Left renal cortex interstitium (tissue), 4 donors: ENCODE measurements at places on chromosomes 2 and 18.

DNA sequence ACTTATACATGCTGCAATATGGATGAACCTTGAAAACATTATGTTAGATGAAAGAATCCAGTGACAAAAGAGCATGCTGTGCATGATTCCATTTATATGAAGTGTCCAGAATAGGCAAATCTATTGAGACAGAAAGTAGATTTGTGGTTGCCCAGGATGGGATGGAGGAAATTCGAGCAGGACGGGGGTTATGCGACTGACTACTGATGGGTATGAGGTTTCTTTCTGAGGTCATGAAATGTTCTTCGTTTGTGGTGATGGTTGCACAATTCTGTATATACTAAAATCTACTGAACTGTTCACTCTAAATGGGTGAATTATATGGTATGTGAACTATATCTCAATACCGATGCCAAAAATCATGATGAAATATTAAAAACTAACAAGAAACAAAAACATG is 18.9 kb upstream of the MTERF4 start:
- DNase-seq: no peak

GRCh38 chr2:188619146-188619545 is 327.5 kb downstream of the GULP1 start:
- no peak for DNase-seq

GRCh38 chr2:31083234-31083993 is 54.8 kb downstream of the GALNT14 start:
- DNase-seq: no peak

GRCh38 chr2:65869296-65869695 is 436.9 kb upstream of the SPRED2 start:
- no peak for DNase-seq

GRCh38 chr2:217753460-217754200 is 249.2 kb downstream of the TNS1 start:
- DNase-seq: no peak

- DNase-seq: no peak
These were observed 98.6 kb downstream of the RAB3GAP1 start for GRCh38 chr2:135150725-135151124.

DNA sequence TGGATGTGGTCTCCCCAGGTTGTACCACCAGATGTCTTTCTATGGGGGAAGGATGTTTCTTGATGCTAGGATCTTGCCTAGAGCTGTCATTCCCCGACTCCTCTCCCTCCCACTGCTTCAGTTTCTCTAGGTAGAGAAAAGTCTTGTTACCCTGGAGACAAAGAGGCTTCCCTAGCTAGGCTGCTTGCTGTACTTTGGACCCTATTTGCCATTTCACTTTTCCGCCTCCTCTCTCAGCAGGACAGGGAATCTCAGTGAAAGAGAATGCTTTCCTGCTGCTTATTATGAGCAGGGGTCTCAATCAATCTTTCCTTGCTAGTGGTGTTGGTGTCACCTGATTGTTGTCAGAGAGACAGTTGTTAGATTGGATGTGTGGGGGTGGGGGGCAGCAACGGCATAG is 818.8 kb upstream of the GYPC start:
- no peak for DNase-seq

DNA sequence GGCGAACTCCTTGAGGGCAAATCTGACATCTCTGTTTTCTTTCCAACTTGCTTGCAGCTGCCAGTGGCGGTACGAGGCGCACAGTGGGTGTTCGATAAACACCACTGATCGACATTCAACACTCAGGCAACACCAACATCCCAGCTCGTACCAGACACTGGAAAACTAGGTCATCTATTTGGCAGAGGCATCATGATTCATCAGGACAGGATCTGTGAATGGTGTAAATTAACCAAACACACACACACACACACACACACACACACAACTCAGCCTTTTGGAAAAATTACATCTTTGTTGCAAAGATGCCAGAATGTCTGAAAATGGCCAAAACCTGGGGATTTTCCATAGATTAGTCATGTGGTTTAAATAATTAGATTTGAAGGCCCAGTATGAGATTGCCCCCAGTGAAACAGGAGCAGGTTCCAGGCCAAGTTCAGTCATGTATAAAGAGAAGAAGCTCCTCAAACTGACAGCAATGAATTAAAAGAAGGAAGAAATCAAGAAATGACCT is 150.5 kb upstream of the NCKAP5 start:
- DNase-seq: no peak

GRCh38 chr2:134407154-134407890 is 153.4 kb downstream of the MGAT5 start:
- DNase-seq: no peak

DNA sequence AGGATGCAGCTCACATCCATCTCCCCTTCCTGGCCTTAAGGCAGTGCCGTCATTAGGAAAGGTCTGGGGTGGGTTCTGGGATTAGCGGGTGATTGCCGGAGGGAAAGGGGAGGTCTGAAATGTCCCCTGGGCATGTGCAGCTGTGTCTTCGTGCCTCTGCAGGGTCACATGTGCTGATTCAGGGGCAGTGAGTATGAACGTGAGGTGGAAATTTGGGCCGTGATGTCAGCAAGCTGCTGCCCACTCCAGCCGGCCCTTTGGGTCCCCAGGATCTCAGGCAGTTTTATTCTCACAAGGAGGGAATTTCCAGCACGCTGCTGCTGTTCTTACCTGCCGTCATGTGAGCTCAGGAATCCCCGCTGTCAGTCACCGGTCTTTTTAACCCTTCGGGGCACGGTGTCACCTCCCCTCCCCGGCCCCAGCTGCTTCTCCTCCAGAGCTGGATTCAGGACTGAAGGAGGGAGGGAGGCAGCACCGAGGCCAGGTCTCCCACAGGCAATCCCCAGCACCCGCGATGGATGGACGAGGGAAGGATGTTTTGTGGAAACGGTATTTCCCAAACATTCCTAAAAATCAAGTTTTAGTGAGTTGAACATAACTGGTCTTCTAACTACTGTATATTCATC is 23.5 kb downstream of the GPR35 start:
- no peak for DNase-seq

DNA sequence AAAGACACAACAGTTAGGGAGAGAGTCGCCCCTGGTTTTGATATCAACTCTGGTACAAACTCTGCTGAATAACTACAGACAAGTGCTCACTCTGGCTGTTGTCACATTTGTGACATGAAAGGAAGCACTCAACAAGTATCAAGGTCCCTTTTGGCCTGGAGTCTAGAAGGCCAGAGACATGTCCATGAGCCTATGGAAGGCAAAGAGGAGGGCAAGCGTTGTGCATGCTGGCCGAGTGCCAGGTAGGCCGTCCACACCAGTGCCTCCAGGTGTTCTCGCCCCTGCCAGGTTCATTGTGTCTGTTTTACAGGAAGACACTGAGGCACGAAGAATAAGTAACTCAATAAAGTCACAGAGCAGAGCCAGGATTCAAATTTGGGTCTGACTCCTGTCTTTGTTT is 21.1 kb downstream of the ILKAP start:
- DNase-seq: no peak
